Suprapubic skin (tissue), 4 donors: ENCODE measurements at places on chromosomes 16 and 17. TPM values are rescaled to one million over a fixed set of nuclear protein-coding genes. Genes with fewer than 3 reads are reported as not detected.

The CFAP97D1 gene
- 0.48 TPM for total RNA-seq

- DNase-seq: no peak
These were observed 34.7 kb upstream of the KLHDC4 start for GRCh38 chr16:87800497-87800896.

DNA sequence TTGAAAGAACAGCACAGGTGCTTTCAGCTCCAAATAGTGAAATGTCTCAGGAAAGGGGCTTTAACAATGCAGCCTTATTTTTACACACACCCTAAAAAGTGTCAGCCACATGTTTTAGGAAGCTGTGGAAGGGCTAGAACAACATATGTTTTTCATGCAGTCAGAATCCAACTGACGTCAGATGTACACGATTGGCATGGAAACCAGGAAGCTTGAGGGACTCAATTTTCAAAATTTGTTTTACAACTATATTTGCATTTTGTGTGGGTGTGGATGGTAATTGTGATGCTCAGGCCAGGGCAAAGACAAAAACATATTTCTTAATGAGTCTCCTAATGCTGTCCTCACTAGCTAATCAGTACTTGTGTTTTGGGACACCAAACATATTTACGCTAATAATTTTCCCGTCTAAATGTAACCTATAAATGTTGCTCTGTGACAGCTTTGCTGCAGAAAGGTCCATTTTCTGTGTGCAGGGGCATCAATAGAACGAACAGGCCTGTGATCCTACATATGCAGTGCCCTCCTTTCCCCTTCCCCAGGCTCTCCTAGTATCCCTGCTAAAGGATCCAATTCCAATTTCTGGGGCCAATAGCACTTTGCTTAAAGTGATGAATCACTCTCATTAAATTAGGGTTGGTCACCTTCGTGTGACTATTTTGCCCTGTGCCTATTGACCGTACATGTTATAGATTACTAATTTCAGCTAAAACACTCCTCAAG lies 434.0 kb upstream of the CDH5 start:
- DNase-seq: no peak

- DNase-seq: no peak
These were observed 160.9 kb upstream of the CDH5 start for GRCh38 chr16:66205287-66206231.

DNA sequence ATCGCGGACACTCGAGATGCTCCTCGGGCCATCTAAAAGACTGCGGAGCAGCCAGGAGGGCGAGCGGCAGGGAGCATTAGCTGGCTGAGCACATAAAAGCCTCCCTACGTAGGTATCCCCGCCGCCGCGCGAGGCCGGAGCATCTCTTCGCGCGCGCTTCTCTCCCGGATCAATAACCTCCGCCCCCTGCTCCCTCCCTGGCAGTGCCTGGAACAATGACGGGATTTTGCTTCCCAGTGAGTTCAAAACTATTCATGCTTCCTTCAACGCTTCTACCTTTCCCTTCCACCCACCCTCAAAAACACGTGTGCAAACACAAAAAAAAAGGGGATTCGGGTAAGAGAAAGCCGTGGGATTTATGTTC lies 984 bp downstream of the CENPV start:
- DNase-seq: no peak

GRCh38 chr16:2155977-2156848 lies 631 bp downstream of the TRAF7 start:
- no peak for DNase-seq

The PLCG2 gene
- 10.7 TPM for total RNA-seq

- DNase-seq: no peak
These were observed 57.6 kb upstream of the B4GALNT2 start for GRCh38 chr17:49074851-49075540.

The CCL3 gene
- total RNA-seq: 0.79 TPM

DNA sequence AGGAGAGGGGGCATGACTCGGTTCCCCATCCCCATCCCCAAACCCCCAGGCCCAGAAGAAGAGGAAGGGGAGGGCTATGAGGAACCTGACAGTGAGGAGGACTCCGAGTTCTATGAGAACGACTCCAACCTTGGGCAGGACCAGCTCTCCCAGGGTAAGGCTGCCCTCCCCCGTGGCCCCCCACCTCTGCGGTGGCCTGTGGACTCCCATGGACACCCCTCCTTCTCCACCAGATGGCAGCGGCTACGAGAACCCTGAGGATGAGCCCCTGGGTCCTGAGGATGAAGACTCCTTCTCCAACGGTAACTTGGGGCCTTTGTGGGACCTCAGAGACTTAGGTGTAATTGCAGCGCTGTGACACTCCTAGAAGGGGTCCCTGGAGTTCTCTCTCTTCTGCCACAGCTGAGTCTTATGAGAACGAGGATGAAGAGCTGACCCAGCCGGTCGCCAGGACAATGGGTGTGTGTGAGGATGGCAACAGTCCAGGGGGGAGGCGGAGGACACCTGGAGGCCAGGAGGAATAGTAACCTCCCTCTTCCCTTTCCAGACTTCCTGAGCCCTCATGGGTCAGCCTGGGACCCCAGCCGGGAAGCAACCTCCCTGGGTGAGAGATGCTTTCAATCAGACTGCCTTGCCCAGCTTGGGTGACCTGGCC lies 5.6 kb downstream of the CD19 start:
- DNase-seq: no peak

DNA sequence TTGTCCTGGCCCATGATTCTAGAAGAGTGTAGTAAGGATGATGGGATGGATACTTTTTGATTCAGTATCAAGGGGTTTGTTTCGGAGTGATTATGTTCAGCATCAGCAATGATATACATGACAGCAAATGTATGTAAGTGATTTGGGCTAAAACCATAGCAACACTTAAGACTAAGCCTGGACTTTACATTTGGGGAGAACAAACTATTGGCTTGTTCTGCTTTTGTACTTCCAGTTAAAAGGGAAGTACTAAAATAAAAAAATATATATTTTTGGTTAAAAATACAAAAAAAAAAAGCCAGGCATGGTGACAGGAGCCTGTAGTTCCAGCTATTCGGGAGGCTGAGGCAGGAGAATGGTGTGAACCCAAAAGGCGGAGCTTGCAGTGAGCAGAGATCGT lies 20.5 kb upstream of the DHX8 start:
- no peak for DNase-seq

The PROCA1 gene
- total RNA-seq: 0.36 TPM

GRCh38 chr17:42618442-42619150 lies 9.1 kb downstream of the TUBG1 start:
- no peak for DNase-seq

GRCh38 chr16:84354306-84354705 lies 14.0 kb upstream of the ATP2C2 start:
- DNase-seq: no peak

- DNase-seq: no peak
These were observed 245.9 kb upstream of the AXIN2 start for GRCh38 chr17:65807361-65807760.

GRCh38 chr17:6853764-6854442 lies 22.4 kb upstream of the TEKT1 start:
- DNase-seq: no peak

The SRR gene
- total RNA-seq: 10.1 TPM

- no peak for DNase-seq
These were observed 1.2 kb upstream of the KCNJ16 start for GRCh38 chr17:70073799-70074198.

GRCh38 chr16:1014771-1015495 lies 33.4 kb downstream of the SOX8 start:
- no peak for DNase-seq

DNA sequence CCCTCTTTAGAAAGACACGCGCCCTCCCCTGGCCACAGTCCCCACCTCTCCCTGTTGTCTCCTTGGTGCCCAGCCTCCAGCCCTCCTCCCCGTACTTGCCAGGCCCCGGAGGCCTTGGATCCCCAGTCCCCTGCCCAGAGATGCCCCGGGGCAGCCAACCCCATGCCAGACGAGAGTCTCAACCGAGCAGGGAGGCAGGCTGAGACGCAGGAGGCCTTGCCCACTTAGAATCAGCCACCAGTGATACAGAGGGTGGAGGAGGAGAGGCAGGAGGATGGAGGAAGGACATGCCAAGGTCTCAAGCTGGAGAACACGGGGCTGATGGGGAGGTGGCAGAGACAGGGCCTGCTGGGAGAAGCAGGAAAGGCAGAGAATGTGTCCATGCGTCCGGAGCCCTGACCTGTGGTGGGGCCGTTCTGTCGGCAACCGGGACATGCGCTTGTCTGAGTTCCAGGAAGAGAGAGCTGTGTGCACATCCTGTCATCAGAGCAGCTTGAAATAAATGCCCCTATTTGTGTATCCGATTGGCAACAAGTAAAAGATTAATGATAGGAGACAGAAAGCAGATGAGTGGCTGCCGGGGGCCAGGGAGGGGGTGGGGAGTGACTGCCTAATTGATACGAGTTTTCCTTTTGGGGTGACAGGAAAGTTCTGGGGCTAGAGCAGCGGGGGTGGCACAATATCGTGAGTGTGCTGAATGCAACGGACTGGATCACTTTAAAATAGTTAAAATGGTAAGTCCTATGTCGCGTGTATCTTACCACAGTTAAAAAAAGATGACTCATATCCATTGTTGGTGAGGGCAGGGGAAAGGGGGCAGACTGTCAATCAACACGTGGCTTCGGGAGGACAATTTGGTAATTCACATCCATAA lies 44.7 kb upstream of the MEAK7 start:
- DNase-seq: no peak

The PIGS gene
- total RNA-seq: 42.4 TPM
